ENCODE measurements at places on chromosomes 6 and 20.

DNA sequence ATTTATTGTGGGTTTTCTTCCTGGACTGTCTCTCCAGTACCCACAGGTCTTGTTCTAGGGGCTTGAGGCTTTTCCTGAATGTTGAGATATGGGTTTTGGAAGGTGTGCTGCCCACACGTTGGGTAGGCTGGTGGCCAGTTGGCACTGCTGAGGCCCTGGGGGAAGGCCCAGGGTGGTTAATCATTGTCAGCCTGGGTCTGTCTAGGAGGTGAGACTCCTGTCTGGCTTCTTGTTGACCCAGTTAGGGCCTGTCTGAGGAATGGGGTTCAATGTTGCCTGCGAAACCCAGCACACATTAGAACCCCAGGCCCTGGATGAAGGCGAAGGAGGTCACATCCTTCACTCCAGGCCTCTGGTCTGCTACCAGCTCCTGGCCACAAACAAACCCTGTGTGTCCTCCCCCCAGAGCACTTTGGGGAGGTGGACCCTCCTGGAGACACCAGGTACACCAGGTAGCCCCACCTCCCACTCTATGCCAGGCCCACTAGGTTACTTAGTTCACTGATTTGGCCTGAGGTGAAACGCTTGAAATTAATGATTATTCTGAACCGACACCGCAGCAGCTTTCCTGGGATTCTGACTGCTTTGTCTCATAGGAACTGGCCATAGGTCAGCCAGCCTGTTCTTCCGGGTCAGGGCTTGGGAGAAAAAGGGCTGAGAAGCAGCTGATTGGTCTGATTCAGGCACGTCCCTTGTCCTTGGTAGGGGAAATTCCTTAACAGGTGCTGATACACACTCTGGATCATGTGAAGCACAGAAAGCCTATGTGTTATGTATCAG lies 15.2 kb downstream of the DNMT3B start:
- DNase-seq: no peak

DNA sequence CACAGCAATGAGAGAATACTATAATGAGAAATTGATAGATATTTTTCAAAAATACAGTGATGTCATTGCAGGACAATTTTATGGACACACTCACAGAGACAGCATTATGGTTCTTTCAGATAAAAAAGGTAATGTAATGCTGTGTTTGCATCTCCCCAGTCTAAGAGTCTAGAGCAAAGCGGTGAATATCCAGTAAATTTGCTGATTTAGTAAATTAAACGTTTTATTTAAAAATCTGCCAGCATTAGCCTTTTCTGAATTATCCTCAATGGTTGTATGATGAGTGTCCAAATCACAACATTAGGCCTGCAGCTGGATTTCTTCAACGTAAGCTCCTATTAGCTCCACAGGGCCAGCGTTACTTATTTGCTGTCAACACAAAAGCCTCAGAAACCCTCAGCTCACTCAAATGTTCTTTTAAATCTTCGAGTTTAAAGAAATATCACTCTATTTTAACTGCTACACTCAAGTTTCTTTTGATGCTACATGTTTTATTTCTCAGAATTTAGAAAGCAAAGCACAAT lies 16.0 kb downstream of the SMPDL3A start:
- no peak for DNase-seq

DNA sequence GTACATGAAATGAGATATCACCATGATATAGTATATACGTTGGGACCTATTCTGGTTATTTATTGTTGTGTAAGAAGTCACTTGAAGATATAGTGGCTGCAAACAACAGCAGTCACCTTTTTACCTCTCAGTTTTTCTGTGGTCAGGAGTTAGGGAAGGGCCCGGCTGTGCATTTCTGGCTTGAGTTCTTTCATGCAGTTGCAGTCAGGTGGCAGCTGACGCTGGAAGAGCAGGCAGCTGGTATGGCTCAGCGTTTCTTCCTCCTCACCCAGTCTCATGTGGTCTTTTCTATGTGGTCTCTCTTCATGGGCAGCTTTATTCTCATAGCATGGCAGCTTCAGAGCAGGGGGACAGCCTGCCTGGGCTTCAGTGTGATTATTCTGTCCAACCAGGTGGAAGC lies 154.4 kb downstream of the PLCB4 start:
- no peak for DNase-seq

DNA sequence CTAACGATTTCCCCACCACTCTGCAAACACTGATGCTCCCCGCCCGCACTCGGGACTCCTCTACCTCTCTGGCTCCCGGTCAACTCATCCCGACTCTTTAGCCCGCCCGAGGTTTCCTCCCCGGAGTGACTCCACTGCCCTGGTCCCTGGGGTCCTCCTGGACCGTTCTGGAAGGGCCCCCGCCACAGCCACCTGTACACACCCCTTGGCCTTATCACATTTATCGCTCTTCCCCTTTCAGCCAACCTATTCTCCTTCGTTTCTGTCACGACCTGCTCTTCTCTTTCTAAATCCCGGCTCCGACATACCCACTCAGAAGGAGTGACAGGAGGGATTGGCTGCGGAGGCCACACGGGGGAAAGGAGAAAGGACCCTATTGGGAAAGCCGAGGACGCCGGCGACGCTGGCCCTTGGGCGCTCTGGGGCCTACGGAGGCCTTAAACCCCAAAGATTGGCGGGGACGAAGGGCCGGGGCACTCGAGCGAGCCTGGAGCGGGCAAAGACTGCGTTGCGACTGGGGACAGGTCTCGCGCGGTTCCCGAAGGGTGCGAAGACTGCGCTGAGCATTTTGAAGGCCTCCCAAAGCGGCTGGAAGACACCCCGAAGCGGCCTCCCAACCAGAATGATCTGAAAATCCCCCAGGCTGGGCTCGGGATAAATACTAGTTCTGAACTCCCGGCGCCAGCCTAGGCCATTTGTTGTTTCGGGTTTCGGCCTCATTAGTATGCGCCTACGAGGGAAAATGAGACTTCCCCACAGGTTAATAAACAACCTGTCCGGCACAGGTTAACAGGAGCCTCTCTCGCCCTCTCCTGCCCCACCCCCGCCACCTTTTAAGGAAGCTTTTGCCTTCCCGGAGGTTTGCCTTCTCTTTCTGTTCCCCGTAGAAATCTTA lies 9.2 kb downstream of the SIM1 start:
- DNase-seq: no peak

- DNase-seq: no peak
These were observed 130.6 kb downstream of the ERMARD start for GRCh38 chr6:169881976-169882375.

- DNase-seq: peak; percentile 11
These were observed 47.3 kb downstream of the DAAM2 start for GRCh38 chr6:39839445-39839844.

GRCh38 chr20:24718696-24719095 lies 230.4 kb upstream of the CST7 start:
- DNase-seq: no peak

- no peak for DNase-seq
These were observed 215.3 kb downstream of the EYA4 start for GRCh38 chr6:133456439-133456838.

- DNase-seq: no peak
These were observed 60.3 kb downstream of the RNF217 start for GRCh38 chr6:125022391-125022989.

DNA sequence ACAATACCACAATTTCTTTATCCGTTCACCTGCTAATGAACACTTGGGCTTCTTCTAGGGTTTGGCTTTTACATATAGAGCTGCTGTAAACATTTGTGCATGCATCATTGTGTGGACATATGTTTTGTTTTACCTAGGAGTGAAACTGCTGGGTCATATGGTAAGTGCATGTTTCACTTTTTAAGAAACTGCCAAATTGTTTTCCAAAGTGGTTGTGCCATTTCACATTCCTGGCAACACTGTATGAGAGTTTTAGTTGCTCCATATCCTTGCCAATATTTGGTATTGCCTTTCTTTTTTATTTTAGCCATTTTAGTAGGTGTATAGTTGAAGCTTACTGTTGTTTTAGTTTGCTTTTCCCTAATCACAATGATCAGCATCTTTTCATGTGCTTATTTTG lies 14.1 kb upstream of the RPN2 start:
- DNase-seq: no peak

GRCh38 chr6:122408702-122409458 lies 9.4 kb downstream of the HSF2 start:
- DNase-seq: no peak

DNA sequence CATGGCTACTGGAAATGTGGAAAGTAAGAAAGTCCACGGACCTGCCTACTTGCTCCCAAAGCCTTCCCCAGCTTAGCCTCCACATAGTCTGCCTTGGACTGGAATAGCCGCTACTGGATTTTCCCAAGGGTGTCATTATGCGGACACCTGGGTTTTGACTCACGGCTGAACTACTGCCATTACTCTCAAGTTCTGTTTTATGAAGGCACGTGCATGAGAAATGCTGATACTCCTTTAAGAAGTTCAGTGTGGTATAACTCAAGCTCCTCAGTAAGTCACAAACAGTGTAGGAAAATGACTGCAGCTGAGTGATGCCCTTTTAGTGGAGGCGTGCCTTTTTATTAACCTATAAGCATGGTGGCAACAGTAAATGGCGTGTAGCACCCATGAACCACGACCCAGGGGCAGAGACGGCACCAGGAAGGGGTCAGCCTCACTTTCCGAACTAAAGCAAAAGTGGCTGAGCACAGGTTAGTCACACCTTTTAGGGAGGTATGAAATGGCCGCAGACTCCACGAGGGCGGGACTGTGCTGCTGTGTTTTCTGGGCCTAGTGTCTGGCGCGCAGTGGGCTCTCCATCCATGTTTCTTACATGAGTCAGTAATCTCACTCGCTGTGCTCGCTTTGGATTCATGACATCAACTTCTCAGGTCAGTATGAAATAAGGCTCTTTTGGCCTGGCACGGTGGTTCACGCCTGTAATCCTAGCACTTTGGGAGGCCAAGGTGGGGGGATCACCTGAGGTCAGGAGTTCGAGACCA lies 23.9 kb downstream of the PSMG4 start:
- DNase-seq: no peak

DNA sequence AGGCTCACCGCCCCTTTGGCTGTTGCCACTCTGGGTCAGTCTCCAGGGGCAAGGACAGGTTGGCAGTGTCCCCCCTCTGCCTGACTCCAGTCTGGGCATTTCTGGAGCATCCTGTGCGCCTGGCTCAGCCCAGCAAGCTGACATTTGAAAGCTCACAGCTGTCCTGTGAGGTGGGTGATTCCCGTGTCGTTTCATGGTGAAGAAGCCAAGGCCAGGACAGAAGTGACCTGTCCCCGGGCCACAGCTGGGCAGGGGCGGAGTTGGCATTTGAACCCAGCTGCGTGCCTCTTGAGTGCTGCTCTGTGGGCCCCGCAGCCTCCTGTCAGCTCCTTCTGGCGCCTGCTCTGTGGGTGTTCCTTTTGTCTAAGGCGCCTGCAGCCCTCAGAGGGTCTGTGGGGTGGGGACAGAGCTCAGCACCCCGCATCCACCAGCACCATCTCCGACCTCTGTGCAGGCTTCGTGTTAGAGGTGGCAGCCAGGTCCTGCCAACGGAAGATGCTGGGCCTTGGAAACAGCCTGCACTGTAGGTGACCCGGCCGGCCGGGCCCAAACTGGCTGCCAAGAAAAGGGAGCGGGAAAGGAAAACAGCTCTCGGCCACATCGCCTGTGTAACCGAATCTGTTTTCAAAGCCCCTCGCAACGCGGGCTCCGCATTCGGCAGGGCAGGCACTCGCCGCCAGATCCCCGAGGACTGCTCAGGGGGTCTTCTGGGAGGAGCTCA lies 5.8 kb upstream of the GATA5 start:
- no peak for DNase-seq
